ENCODE measurements at places on chromosomes 12 and 14.

- DNase-seq: peak; percentile 32
Measured at GRCh38 chr12:95548056-95548538, 3.2 kb downstream of the USP44 start.

DNA sequence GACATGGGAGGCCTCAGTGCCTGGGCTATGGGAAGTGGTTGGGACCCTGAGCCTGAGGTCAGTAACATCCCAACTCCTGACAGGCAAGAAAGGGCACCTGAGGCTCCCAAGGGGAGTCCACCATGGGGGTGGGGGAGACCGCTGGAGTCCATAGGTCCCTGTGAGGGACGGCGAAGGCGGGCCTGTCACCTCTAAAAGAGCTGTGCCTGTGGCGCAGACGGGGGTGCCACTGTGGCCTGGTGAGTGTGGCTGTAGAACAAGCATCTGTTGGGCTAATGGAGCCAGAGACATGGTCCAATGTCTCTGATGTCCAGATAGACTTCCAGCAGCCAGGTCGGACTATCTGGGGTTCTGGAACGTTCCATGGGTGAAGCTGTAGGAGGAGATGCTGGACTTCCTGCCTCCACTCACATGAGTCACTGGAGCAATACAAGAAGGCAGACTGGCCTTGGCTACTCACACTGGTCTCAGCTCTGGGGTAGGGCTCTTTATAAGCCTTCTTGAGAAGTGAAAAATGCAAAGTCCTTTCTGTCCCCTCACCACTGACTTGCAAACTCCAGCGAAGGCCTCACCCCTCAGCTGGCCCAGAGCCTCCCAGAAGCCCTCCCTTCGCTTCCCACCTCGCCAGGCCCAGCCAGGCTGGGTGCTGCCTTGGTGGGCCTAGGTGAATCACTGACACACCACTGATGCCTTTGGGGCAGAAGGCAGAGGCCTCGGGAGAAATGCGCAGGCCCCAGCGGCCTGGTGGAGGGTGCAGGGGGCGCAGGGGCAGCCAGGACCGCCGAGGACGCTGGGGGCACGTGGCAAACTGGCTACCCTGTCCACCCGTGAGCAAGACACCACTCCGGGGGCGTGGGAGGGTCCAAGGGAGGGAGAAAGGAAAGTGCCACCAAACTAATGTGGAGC is 1.1 kb upstream of the TRAF3 start:
- DNase-seq: peak; percentile 67

DNA sequence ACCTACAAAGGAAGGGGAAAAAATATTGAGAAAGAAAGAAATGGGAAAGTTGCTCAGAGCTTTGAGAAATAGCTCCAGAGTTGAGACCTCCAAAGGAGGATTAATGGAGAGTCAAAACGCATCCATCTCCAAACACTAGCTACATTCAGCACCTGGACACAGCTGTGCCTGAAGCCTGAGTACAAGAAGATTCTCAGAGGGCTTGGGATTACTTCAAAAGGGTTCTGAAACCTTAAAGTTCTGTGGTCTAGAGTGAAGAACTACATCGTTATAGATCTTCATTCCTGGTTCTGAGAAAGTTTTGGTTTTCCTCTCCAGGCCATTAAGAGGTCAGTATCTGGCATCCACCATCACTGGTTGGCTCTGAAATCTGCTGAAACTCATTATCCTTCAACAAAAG is 10.5 kb upstream of the TMED10 start:
- no peak for DNase-seq

DNA sequence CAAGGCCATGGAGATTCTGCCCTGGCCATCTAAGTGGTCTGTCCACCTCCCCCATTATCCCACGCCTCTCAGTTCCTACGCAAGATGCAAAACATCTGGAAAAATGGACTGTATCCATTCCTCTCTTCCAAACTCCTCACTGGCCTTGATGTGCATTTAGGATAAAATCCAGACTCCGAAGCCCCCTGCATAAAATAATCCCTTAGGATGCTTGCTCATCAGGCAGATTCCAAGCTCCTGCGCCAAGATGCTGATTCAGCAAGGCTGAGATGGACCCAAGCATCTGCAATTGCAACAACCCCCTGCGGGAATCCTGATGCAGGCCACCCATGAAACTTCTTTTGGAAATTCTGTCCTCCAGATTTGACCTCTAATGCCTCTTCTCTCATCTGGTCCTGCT is 81.6 kb downstream of the SPRING1 start:
- no peak for DNase-seq

- no peak for DNase-seq
Measured at GRCh38 chr12:75820848-75821578, 210.6 kb downstream of the PHLDA1 start.

GRCh38 chr12:123453165-123453564 is 4.8 kb upstream of the SNRNP35 start:
- DNase-seq: no peak

DNA sequence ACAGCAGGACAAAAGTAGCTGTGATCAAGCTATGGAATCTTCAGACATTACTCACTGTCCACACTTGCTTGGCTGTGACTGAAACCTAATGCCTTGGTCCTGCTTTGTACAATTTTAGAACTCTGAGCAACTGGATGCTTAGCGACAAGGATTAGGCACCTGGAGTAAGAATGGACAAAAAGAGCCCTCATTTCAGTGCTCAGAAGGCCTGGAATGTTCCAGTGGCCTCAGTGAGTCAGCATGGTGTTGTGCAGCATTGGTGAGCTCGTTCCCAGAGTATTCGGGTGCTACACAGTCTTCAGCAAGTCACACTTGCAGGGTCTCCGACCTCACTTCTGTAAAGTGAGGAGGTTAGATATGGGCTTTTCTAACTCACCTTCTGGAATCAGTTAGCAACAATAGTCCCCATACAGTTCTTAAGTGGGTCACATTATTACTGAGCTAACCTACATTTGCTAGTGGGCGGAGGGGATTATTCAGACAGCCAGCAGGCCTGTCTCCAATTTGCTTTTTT is 108.0 kb upstream of the MDM1 start:
- DNase-seq: no peak

GRCh38 chr14:22497144-22497423 is 91.9 kb downstream of the DAD1 start:
- DNase-seq: no peak

- no peak for DNase-seq
Measured at GRCh38 chr14:33343016-33343415, 404.3 kb downstream of the NPAS3 start.

GRCh38 chr12:42473561-42473960 is 116.0 kb downstream of the PRICKLE1 start:
- no peak for DNase-seq

DNA sequence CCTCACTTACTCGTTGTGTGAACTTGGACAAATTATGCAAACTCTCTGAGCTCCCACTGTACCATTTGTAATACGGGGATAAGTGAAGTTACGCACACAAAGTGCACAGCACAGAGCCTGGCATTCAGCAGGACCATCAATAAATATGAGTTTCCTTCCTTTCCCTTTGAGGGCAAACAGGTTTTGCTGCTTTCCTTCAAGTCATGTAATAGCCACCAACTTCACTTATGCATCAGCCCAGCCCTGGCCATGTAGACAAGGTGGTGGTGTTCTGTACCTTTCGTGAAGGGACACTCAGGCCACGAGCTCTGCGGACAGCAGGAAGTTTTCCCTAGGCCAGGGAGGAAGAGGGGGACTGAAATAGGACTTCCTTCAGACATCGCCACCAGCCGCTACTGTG is 272.7 kb downstream of the CACNA1C start:
- DNase-seq: no peak

DNA sequence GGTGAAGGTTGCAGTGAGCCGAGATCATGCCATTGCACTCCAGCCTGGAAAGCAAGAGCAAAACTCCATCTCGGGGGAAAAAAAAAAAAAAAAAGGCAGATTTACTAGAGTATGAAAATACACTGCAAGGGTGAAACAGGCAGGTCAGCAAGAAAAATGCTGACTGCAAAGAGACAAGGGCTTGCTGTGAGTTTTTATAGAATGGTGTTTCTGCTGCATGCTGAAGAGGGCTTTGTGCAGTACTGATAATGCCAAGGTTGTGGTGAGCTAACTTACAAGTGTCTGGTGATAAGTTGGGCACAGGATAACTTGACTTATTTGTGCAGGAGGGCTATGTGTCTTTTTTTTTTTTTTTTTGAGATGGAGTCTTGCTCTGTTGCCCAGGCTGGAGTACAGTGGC is 25.9 kb upstream of the SRP54 start:
- DNase-seq: no peak

DNA sequence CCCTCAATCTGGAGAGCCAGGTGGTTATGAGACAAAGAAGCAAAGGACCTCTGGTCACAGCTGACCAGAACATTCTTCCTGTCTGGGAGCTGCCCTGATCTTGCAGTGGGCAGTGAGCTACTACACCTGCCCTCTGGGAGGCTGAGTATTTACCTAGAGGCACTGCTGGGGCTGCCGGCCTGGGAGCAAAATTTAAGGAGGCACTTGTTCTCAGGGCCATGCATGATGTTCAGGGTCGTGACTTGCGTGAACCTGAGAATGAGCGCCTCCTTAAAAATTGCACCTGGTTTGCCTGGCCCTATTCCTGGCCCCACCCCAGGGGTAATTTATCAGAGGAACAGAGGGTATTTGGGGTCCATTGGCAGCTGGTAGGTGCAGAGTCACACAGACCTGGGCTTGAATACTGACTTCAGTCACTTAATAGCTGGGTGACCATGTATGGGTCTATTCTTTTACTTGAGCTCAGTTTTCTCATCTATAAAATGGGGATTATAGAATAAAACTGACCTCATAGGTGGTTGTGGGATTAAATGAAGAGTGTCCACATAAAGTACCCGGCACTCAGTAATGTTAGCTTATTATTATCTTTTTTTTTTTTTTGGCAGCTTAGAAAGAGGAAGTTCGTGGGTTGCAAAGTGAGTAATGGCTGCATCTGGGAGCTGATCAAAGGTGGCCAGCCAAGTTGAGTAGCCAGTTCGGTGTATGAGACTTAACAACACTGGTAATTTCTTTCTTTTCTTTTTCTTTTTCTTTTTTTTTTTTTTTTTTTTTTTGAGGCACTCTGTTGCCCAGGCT is 107.4 kb upstream of the MED13L start:
- DNase-seq: peak; percentile 71

GRCh38 chr12:54147186-54147585 is 41.6 kb downstream of the SMUG1 start:
- DNase-seq: no peak

- DNase-seq: no peak
Measured at GRCh38 chr14:90273532-90273931, 17.2 kb downstream of the PSMC1 start.

DNA sequence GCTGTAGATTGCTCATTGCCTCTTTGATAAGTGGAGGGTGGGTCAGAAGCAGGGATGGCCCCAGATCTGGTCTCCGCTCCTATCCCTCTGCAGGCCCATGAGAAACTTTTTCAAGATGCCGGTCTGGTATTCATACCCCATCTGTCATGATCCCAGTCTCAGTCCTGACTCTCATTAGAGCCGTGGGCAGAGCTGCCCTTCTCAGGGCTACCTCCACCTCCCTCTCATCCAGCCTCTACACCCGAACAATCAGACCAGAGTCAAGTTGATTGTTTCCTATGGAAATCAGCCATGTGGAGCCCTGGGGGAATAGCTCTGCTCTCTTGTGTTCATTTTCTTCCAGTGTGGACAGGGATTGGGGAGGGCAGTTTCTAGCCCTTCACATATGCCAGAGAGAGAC is 45.8 kb downstream of the NEUROD4 start:
- no peak for DNase-seq

DNA sequence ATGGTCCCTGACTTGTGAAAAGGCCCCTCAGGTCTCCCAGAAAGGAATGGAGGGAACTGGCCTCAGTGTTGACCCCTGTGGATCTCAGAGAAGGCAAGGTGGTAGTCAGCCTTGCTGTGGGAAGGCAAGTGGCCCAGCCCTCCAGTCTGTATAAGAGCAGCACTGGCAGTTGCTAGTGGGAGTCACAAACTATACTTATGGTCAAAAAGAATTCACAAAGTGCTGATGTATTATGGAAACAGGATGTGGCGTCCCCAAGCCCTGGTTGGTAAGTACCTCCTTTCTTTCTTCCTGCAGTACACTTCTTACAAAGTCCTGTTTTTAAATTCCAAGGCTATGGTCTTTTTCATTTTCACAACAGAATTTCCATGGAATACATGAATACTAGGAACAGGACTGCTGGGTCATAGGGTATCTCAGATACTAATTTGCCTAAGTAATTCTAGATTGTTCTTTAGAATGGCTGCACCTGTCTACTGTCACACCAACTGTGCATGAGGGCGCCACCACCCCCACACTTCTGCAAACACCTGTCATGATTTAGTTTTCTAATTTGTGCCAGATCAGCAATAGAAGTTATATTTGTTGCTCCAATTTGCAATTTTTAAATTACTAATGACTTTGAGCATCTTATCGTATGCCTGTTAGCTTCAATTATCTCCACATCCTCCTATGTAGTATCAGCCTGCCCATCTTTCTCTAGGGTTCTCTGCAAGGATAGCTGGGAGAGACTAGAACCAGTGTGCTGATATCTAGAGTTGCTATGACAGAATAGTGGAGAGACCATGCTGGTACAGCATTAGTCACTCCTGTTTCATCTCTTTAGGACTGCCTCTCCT is 40.7 kb upstream of the TMEM263 start:
- DNase-seq: peak; percentile 46

DNA sequence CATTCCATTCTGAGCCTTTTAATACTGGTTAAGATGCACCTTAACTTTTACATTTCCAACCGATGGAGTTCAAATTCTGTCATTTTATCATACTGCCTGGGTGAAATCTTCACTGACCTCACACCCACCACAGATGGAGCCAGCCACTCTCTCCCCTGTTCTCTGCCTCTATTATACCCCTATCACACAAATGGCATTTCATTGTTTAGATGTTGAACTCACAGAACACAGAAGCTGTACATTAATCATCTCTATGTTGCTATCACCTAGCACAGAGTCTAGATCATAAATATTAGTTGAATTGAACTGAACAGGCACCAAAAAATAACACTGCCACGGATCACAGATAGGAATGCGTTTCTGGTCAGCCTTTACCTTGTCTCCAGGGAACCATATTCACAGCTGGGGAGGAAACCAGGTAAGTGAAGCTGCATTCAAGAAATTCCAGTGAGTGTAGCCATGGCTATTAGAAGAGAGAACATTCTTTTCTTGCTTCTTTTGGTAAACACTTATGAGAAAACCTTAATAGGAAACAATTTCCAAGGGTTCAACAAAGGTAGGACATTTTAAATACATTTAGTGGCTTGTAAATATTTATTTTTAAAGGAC is 194.9 kb upstream of the RMST start:
- DNase-seq: no peak

DNA sequence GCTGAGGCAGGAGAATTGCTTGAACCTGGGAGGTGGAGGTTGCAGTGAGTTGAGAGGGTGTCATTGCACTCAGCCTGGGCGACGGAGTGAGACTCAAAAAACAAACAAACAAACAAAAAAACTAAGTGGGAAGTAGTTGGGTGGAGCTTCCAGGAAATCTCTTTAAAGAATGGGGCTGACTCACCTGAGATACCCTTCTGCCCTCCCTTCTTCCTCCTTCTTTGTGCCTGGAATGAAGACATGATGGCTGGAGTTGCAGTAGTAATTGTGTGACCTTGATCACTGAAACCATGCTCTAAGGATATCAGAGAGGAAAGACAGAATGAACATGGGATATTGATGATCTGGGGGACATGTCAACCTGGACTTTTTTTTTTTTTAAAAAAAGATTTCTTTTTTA is 87.6 kb upstream of the MED13L start:
- DNase-seq: no peak

Measured in GM13977 (cell line).